NB4 (cell line): ENCODE measurements at places on chromosomes 1 and 21.

DNA sequence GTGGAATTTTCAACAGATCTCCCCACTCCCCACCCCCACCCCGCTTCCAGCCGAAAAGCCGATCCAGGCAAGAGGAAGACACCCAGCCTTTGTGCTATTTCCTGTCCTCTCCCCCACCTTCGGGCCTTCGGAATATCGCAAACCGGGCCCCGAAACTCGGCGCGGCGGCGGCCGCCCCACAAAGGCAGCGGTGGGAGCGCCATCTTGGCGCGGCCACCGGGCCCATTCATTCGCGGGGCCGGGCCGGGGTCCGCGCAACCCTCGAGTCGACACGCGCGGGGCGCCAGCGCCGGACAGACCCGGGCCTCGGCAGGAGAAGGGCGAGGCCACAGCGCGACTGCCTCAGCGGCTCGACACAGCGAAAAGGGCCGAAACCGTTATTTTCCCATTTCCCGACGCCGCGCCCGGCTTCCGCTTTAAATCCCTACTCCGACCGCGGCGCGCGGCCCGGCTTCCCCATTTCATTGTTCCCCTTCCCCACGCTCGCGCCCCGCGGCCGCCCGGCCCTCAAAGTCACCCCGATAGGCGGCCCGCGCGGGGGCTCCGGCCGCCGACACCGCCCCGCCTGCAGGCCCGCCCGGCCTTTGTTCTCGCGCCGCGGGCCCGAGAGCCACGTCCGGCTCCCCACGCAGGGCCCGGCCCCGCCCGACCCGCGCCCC, 911 bp downstream of the GNB1 start:
- peak; percentile 77 for DNase-seq

GRCh38 chr1:112614460-112615065, 4.4 kb downstream of the ST7L start:
- DNase-seq, result peak; percentile 66

DNA sequence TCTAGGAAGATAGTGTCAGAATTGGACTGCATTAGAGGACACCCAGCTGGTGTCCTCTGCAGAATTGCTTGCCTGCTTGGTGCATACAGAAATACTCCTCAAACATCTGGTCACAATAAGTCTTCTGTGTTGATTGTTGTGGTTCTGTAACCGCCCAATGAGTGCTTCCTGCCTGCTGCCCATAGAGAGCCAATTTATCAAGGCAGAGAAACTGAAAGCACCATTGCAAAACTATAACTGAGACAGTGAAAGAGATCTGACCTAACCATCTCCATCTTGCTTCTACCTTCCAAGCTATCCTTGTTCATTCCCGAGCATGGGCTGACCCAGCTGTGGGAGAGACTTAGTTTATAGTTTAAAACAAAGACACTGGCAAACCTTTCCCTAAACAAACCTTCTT, 462.4 kb upstream of the RGS18 start:
- no peak for DNase-seq

- no peak for DNase-seq
These were observed 2.0 kb downstream of the ARHGAP29 start for GRCh38 chr1:94235189-94236012.

DNA sequence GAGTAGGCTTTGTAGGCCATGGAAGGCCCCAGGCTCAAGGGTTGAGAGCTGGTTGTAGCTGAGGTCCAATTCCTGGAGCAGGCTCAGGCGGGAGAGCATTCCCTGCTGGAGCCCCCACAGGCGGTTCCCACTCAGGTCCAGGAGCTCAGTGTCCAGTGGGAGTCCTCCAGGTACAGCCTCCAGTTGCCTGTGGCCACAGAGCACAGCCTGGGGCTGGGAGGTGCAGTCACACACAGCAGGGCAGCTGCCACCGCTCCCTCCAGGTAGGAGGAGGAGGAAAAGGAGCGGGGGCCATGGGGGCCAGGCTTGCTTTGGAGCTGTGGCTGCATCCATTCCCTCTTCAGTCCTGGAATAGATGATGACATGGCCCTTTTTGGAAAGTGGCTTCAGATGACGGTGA, 2.8 kb downstream of the LINGO4 start:
- no peak for DNase-seq

DNA sequence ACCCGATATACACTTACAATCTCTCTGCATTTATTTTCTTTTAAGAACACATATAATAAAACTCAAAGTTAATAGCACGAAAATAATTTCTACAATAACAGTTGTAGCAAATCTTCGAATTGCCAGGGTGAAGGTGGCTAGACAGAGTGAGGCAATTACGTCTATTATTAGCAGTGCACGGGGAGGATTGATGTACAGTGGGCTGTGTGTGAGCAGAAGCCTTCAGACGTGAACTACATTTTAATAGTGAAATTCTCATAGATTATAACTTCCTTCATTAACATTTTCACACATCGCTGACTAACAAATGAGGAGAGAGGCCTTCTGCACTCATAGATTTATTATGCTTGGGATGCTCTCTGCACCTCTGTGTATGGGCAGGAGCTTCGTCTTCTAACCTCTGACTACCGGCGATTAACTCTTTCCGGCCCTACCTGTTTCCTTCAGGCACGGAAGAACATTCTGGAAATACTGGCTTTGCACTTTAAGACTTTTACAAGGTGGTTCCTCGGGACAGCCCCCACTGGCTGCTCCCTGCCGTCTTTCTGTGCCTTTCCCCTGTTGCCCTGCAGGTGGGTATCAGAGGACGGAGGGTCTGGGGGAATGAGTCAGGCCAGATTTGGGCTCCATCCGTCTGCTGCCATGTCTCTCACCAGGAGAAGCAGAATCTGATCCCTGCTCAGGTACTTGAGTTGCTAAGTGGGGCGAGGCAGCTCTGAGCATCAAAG, 200.5 kb downstream of the CAMTA1 start:
- no peak for DNase-seq

- DNase-seq, result no peak
These were observed 25.0 kb upstream of the DDX59 start for GRCh38 chr1:200694738-200695137.

GRCh38 chr1:159790237-159790917, 9.6 kb downstream of the DUSP23 start:
- DNase-seq, result peak; percentile 36

DNA sequence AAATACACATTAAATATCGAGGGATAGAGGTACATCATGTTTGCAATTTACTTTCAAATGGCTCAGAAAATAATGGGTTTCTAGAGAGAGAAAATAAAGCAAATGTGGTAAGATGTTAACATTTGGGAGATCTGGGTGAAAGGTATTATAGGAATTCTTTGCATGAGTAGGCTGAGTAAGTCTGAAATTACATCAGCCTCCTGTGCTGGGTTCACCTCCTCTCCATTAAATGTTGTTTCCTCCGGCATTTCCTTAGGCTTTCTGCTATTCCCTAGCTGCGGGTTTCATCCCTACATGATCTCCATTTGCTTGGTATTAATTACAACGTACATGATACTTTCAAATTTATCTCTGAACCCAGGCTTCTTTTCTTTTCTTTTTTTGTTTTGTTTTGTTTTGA, 31.6 kb downstream of the ZMYND12 start:
- DNase-seq, result no peak

DNA sequence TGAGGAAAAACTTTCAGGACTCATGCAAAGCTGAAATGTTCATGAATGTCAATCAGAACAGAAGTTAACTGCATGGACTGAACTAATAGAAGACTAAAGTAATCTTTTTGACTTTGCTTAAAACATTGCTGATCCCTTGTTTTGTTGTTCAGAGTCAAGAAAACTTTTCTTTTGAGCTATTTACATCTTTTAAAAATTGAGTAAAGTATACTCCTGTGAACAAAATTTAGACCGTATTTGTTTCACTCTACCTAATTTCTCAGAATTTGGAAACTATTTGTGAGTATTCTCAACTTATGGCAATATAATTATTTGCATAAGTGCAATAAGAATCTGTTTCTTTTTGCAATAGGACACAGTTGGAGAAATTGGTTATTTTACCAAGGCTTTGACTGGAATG, 41.1 kb downstream of the INPP5B start:
- no peak for DNase-seq

DNA sequence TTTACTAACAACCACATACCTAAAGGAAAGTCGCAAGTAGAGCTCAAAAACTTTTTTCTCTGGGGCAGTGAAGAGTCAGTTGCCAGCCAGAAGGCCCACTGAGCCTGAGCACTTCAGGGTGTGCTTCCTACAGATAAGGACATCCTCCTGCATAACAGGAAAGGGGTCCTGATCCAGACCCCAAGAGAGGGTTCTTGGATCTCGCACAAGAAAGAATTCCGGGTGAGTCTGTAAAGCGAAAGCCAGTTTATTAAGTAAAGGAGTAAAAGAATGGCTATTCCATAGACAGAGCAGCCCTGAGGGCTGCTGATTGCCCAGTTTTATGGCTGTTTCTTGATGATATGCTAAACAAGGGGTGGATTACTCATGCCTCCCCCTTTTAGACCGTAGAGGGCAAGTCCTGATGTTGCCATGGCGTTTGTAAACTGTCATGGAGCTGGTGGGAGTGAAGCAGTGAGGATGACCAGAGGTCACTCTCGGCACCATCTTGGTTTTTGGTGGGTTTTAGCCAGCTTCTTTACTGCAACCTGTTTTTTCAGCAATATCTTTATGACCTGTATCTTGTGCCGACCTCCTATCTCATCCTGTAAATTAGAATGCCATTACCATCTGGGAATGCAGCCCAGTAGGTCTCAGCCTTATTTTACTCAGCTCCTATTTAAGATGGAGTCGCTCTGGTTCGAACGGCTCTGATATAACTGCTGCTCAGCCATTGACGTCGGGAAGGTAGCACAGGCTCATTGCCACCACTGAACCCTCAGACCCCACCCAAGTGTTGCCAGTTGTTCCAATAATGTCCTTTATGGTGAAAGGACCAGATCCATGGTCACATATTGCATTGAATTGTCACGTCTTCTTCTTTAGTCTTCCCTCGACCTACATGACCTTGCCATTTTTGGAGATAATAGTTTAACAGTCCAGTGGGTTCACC, 96.6 kb upstream of the ERRFI1 start:
- DNase-seq, result no peak

GRCh38 chr1:97210307-97210706, 488.7 kb downstream of the PTBP2 start:
- DNase-seq, result no peak

DNA sequence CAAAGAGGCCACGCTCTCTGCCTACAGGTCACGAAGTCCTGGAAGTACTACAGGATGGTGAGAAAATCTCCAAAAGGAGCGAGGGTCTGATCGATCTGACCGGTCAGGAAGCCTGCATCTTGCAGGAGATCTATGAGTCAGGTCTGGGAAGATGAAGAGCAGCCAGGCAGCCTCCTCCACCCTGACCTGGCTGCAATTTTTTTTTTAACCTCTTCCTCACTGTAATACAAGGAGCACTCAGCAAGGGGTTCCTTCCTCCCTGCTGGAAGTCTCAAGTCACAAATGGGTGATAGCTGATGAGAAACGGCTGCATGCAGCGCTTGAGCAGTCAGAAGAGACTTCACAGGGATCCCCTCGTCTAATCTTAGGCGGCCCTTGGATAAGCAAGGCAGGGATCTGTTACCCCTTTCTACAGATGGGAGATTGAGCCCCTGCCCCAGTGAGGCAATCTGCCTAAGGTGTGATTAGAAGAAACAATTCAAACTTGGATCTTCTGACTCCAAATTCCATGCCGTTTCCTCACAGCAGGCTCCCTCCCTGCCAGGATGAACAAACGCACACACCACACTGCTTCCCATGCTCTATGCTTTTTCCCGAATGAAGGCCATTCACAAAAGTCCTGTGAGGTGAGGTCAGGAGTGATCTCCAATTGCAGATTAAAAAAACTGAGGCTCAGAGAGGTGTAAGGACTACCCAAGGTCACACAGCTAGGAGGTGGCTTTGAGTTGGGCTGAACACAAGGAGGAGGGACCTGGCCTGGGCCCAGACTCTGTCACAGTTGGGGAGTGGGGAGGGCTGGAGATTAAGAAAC, 48.3 kb downstream of the ECE1 start:
- no peak for DNase-seq
